ENCODE measurements at places on chromosomes 5 and 9.

- DNase-seq = no peak
Measured at GRCh38 chr9:82539146-82539545, 523.8 kb downstream of the RASEF start.

DNA sequence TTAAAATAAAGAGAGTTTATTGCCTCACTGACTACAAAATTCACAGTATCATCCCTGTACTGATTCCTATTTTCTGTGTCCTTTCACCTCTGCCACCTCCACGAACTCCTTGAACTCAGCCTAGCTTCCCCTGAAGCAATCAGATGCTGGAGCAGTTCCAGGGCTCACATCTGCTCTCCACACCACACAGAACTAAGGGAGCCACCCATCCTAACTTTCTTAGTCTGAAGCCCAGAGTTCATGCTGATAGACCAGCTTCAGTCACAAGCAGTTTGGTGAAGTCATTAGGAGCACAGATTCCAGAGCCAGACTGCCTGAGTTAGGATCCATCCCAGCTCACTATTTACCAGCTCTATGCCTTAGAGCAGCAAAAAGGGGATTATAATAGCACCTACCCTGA, 15.6 kb upstream of the EPB41L4A start:
- no peak for DNase-seq

GRCh38 chr9:114742947-114743346, 61.0 kb upstream of the TEX48 start:
- DNase-seq = no peak

GRCh38 chr9:124381170-124381945, 33.9 kb downstream of the PSMB7 start:
- DNase-seq = no peak

GRCh38 chr9:112061152-112061740, 113.9 kb downstream of the SUSD1 start:
- no peak for DNase-seq

GRCh38 chr9:21661626-21662025, 140.8 kb upstream of the MTAP start:
- no peak for DNase-seq

DNA sequence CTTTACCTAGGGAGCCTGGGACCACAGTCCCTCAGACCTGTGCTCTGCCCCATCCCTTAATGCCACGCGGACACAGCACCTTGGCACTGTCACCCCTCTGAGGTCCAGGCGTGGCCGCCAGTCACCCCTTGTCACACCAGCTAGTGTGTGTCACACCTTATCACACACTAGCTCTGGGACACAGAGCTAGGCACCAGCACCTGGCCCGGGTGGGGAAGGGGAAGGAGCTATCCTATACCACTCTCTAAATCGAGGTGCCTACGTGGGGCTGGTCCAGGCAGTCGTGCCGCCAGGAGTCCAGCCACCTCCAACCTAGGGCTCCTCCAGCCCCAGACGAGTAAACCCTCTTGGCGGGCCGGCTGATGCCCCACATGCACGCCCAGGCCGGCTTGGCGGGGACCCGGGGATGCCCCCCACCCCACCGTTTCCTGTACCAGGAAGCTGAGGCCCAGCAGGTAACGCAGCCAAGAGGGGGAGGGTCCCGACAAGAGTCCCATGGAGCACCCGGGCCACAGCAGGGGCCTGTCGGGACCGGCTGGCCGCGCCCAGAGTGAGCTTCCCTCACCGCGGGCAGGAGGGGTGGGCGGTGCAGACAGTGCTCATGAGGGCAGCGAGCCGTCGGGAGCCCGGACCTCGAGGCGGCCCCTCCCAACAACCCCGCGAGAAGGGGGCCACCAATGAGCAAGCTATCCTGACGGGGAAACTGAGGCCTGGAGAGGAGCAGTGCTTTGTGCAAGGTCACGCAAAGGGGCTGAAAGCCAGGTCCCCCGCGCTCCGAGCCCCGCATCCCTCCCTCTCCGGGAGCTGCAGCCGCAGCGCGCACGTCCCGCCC, 550 bp downstream of the CORO2A start:
- no peak for DNase-seq

- no peak for DNase-seq
Measured at GRCh38 chr5:131389096-131389868, 125.4 kb downstream of the CDC42SE2 start.

GRCh38 chr5:95835682-95836385, 13.3 kb upstream of the GLRX start:
- DNase-seq = no peak

DNA sequence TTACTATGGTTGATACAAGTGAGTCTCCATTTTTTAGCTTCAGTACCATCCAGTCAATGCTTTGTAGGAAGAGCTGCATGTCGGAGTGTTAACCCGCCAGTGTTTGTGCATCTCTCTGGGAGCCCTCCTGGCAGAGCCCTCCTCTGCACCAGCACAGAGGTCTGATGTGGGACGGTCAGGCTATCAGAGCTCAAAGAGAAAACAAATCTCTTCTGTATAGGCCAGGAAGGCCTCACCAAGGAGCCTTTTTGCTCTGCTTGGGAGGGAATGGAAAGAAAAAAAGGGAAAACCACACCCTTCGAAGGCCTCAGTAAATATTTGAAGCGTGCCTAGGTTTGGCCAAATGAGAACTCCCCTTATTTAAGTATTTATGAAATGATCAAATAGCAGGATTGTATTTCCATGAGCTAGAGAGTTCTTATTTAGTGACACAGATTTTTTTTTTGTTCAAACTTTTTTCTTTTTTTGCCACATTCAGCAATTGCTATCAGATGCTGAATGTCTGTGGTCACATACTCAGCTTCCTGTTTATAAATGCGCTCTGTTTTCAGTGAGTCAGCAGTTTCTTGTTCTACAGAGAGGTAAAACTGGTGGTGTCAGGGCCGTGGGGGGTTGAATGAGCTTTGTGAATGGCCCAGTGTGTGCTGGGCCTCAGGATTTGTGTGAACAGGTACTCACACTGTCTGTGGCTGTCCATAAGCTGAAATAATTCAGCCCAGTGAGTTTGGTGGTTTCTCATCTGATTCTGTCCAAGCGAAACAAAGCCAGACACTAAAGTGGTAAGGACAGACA, 226.6 kb downstream of the SNX18 start:
- DNase-seq = no peak

- DNase-seq = no peak
Measured at GRCh38 chr9:126317513-126317912, 9.1 kb upstream of the MVB12B start.

- DNase-seq = peak; percentile 57
Measured at GRCh38 chr9:93136011-93136440, 2.0 kb upstream of the NINJ1 start.

DNA sequence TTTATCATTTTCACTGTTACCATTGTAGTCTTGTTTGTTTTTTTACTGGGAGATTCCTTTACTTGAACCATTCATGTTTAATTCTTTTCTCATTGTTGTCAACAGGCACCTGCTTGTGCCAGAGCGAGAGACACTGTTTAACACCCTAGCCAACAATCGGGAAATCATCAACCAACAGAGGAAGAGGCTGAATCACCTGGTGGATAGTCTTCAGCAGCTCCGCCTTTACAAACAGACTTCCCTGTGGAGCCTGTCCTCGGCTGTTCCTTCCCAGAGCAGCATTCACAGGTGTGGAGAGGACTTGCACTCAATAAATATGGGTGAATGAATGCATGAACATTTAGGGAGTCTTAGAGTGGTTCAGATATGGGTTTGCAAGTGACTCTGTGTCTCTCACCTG, 37.5 kb downstream of the NUP214 start:
- no peak for DNase-seq

- no peak for DNase-seq
Measured at GRCh38 chr5:79795764-79796398, 106.2 kb downstream of the CMYA5 start.

DNA sequence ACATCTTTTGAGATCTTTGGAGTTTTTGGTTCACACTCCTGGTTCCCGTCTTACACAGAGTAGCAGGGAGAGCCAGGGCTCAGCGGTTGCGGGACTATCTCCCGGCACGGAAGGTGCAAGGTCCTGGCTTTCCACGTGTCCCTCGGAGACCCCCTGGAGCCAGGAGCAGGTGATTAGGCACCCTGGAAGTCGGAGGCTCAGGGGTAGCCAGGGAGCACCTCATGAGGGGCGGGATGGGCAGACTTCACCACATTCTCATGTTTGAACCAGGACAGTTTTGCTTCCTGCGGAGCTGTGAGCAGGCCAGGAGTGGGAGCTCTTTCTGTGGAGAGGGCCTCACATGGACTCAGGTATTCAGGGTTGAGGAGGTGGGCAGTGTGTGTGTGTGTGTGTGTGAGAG, 273.7 kb upstream of the IRX1 start:
- no peak for DNase-seq

- DNase-seq = peak; percentile 12
Measured at GRCh38 chr5:122500245-122501088, 188.4 kb downstream of the SNCAIP start.

DNA sequence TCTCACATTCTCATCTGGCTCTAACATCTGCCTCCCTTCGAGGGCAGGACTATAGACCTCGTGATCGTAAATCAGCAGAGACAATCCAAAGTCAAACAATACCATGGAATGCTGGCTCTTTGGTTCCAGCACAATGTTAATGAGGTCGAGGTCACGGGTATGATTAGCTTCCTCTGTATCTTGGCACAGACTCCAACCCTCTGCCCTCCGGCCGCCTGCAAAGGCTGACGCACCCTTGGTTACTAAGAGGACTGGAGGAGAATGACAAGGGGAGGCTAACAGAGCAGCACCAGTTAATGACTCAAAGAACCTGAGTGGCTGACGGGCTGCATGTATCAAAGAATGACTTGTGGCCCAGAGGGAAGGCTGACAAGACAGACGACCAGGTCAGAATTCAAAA, 10.1 kb downstream of the LHFPL2 start:
- no peak for DNase-seq

GRCh38 chr5:89930591-89931392, 478.8 kb downstream of the CETN3 start:
- no peak for DNase-seq

- DNase-seq = no peak
Measured at GRCh38 chr9:6845880-6846279, 88.1 kb downstream of the KDM4C start.

GRCh38 chr9:8764051-8764450, 964.5 kb upstream of the DMAC1 start:
- no peak for DNase-seq

- no peak for DNase-seq
Measured at GRCh38 chr9:35702696-35703095, 13.0 kb upstream of the TPM2 start.

DNA sequence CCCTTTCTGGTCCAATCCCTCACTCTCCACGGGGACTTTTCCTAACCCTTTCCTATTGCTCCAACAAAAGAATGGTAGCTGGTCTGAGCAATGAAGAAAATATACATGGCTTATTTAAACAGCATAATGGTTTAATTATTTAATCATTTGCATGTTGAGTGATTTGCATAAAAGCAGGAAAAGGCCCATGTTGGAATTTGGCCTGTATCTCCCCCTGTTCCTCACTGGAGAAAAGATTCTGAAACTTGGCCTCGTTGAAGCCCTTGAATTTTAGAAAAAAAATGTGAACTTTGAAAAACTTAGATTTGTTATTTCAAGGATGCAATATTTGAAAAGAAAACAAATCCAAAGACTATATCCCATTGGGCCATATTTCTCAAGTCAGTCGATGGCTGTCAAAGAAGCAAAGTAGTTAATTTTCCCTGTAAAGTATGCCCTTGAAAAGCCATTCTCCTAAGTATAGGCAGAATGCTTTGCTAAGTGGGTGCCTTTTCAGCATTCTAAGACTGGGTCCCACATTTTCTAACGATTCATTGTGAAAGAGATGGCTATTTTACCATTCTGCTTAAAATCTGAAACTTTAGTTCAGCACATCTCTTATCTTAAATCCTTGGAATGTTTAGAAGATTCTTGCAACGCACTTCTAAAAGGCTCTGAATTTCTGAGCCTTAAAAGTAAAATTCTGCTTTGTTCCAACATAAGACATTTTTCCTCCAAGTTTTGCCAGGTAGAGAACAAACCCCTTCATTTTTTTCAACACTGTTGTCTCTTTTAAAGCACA, 428.8 kb downstream of the ARHGEF28 start:
- DNase-seq = no peak

GRCh38 chr5:179767496-179768100, 26.2 kb upstream of the LTC4S start:
- no peak for DNase-seq

DNA sequence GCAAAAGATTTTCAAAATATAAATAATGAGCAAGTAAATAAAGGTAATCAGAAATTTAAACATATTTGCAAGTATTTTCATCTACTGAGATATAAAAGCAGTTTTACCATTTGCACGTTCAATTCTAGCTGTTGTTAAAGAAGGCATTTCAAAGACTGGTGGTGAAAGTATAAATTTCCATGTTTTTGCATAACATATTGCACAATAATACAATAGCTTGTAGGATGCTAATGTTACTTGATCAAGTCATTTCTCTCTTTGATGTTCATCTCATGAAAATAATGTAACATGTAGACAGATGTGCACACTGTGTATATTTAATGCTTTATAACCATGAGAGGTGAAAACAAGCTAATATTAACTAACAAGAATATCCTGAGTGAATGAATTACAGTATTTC, 651.9 kb downstream of the CDH9 start:
- DNase-seq = no peak

GRCh38 chr9:114524247-114524681, 19.0 kb upstream of the WHRN start:
- DNase-seq = no peak

- DNase-seq = no peak
Measured at GRCh38 chr5:93503598-93504067, 77.4 kb downstream of the NR2F1-AS1 start.

- DNase-seq = no peak
Measured at GRCh38 chr9:33172256-33173238, 5.4 kb upstream of the B4GALT1 start.

DNA sequence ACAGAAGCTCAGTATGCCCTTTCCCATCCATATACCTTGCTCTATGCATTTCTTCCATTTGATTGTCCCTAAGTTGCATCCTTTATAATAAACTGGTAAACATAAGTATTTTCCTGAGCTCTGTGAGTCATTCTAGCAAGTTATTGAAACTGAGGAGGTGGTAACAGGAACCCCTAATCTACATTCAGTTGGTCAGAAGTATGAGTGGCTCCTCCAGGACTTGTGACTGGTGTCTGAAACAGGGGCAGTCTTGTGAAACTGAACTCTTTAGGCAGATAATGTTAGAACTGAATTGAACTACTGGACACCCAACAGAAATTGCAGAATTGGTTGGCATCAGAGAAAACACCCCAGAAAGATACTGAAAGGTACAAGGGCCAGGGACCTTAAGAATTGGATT, 133.1 kb upstream of the POU5F2 start:
- DNase-seq = no peak

DNA sequence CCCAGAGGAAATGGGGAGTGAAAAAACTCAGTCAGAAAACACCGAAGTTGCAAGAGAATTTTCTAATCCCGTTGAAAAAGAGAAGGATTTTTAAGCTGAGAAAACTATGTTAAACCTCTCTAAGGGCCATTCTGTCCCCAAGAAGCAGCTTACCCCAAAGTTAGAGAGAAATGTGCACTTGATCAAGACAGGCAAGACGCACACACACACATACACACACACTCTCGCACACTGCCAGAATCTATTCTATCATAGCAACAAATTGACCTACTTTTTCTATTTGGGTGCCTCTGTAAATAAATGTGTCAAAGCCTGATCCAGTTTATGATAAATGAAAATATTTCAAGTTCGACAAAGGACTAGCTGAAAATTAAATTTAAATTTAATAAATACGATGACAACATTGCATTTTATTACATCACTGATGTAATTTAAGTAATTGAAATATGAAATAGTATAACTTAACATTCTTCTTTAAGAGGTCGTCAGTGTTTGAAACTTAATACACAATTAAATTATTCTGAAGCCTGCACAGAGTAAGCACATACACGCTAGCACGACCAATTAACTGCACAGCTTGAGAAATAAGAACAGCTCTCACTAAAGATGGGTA, 5.9 kb downstream of the NFIL3 start:
- DNase-seq = no peak

GRCh38 chr5:110386782-110387181, 339.7 kb downstream of the TMEM232 start:
- no peak for DNase-seq
